C1 segment of cervical spinal cord (tissue), 14 donors: ENCODE measurements at places on chromosomes 3 and 15.

GRCh38 chr15:31349233-31350141, 22.9 kb downstream of the KLF13 start:
- no peak for DNase-seq

DNA sequence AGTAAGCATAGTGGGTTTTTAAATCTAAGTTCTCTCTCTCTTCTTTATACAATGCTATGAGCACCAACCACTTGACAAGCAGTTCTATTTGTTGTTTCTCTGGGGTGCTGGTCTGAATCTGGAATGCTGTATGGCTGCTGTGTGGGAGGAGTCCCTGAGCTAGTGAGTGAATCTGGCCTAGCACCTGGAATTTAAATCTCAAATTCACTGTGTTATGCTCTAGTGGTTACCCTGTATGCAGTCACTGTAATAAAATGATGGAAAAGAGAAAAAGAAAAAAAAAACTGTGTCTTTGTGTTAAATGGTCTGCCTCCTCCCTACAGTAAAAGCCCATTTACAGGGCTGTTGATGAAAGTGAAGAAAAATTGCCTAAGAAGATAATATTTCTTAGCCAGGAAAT, 155.0 kb downstream of the ATP8B4 start:
- no peak for DNase-seq

DNA sequence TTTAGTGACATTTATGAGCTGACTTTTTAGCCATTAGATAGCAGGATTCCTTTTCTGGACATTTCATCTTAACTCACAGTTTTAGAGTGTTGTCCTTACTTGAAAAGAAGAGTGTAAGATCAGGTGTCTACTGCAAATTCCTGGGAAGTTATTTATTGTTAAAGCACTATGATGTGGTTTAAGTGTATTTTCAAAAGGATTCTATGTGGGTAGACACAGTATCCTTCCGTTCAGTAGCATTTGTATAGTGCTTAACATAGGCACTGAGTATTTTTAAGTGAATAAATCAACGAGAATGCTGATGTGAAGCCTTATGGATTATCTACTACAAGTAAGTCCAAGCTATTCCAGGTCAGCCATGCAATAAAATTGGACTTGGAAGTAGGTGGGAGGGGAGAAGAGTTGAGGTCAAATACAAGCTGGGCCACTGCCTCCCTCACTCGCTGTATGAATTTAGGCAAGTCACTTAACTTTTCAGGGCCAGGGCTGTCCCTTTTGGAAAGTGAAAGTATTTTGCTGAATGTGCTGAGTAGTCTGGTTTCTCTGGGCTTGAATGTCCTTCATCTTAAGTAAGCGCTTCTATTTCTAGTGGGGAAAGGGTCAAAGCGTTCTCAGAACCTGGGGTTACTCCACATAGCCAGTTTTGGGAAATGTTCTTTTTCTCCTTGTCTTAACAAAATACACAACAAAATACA, 48.6 kb downstream of the GAP43 start:
- DNase-seq: no peak

- DNase-seq: no peak
These were observed 22.9 kb upstream of the UTS2B start for GRCh38 chr3:191353022-191353777.

- DNase-seq: no peak
These were observed 17.8 kb upstream of the MUC13 start for GRCh38 chr3:124952282-124952855.

DNA sequence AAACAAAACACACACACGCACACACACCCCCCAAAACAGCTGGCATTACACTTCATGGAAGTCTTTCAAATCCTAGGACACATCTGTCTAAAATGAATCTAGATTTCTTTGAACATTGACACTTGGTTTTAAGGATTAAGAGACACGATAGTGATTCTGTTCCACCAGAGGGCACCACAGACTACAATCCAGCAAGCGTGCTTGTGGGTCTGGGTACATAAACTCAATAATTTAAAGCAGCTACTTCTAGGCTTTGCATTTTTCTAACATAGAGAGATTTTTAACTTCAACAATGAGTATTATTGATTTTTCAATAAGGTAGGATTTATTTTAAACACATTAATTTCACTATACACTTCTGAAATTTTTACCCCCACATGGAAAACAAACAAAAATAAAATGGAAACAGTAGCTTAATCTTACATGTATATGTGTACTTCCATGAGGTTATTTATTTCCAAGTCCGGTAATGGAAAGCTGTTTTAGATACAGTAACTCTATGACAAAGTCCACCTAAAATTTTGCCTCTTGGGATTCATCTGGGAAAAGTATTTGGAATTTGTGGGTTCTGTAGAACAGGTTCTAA, 564.0 kb upstream of the TGFBR2 start:
- no peak for DNase-seq

- no peak for DNase-seq
These were observed 35.6 kb downstream of the LRRFIP2 start for GRCh38 chr3:37138816-37139215.

DNA sequence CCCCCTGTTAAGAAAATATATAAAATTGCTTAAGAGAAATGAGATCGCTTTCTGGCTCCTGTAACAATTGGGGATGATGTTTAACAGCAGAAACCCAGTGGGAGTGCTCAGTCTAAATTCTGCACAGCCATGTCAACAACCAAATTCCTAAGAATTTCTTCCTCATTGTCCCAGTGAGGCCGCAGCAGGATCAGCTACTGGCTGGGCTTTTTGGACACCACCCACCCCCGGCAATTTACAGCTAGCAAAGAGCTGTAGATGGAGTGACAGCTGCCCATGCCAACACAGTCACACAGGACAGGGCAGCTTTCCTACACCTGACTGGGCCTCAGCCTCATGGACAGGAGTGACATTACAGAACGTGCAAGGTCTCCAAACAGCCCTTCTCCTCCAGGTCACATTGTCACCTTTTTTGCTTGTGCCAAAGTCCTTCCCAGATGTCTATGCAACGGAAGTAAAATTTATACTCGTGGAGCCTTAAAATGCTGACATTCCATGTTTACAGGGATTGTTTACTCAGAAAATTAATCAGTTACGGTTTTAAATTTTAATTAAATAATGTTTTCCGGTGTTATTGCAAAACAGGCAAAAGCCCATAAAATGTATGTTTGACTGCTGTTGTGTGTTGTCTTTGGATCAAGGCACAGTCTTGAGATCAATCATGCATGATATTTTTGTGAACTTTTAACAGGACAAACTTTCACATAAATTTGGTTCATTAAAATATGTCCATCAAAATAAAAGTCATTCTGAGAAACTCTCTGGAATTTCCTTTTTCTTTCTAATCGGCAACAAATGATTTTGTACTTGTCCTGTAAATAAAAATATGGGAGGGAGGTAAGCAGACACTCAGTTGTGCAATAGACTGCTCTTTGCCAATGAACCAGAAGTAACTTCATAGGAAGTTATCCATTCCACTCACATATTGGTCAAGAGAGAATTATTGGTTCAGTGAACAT, 943.2 kb downstream of the MCTP2 start:
- DNase-seq: no peak

DNA sequence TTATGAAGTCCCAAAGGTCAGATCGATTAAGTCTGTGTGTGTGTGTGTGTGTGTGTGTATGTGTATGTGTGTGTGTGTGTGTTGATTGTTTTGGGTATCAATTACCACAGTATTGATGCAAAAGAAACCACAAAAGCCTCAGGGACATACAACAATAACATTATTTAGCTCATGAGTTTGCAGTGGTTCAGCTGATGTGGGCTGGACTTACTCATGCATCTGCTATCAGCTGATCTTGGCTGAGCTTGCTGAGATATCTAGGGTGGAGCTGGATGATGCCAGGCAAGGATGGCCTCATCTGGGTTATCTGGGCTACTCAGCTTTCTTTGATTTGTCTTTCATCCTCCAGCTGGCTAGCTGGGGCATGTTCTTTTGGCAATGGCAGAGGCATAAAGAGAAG, 82.4 kb upstream of the PRR23C start:
- DNase-seq: no peak

DNA sequence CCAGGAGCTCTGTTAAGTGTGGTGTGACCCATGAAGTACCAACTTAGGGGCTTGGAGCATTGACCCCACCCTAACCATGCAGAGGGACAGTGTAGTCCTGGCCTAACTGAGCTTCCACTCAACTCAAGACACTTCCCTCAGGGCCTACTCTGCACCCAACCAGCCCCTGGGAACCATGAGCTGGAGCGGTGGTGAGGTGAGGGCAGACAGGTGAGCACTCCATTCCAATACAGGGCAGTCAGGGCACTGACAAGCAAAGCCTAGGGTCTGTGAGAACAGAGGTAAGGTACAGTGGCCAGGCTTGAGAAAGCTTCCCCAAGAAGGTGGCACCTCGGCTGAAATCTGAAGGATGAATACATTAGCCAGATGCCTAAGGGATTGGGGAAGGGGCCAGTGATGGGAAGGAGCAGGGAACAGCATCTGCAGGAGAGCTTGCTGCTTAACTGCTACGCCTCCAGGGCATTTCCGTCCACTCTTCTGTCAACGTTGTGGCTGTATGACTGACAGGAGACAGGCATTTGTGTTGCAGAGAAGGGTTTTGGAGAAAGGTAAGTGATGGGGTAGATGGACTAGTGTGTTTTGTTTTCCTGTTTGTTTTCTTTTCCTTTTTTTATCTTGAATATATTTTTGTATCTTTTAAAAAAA, 243.5 kb upstream of the TRIM42 start:
- no peak for DNase-seq

DNA sequence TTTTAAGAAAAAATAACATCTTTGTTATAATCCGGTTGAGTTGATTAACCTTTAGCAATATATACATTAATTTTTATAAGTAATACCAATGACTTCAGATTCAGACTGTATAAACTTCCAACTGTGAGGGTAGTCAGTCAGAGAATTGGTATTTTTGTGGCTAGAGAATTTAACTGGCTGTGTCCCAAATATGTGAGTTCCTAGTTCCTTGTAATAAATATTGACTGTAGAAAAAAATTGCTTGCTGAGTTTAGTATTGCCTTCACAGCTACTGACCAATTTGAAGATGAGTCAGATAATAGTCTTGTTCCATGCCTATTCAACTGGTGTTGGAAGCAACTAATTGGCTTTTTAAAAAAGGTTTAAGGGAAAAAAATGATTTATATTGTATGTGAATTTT, 210.8 kb downstream of the GAP43 start:
- no peak for DNase-seq

DNA sequence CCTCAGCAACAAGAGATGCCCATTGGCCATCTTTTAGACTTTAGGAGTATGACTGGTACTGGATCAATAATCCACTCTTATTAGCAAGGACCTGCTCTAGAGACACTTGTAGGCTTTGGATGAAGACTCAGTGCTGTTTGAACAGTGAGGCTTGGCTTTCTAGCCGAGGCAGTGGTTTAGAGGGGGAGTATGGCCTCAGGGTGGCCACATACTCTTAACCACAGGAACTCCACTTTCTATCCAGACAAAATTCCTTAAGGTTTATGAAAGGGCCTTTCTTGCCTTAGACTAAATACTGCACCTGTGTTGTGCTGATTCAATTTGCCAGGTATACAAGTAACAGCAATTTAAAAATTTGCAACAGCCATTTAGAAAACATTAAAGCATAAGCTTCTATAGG, 1046.3 kb downstream of the DIPK2A start:
- no peak for DNase-seq

GRCh38 chr3:170811515-170811914, 58.5 kb downstream of the RPL22L1 start:
- DNase-seq: no peak

DNA sequence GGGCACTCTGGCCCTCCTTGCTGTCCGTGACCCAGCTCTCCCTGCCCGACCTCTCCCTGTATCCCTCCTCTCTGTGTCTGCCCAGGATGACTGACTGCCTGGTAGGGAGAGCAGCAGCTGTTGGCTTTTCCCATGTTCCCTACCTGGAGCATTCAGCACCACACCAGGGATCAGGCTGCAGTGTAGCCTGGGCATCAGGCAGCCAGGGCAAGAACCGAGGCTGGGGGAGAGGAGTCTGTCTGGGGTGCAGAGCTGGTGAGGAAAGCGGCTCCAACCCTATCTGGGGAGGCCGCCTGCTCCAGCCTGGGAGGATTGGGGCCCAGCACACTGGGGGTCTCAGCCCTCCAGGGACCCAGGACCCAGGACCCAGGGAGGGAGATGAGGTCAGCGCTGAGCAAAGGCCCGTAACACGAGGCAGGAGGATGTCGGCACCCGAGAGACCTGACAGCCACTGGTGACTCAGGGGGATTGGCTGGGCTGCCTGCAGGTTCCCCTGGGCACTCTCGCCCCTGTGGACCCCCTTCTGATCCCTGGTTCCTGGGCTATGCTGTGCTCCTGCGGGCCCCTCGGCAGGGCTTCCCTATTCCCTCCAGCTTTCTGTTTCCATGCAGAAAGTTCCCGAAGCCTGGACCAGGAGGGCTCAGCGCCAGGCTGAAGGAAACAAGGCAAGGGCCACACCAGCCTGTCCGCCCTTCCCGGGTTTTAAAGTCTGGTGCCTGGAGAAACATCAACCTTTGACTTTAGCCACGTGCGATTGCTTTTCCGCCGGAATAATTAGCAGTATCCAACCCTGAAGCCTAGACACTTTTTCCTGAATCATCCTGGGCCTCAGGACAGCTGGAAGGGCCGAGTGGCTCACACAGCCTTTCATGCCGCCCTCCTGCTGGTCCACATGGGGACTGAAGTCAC, 128.2 kb upstream of the MEF2A start:
- DNase-seq: no peak

DNA sequence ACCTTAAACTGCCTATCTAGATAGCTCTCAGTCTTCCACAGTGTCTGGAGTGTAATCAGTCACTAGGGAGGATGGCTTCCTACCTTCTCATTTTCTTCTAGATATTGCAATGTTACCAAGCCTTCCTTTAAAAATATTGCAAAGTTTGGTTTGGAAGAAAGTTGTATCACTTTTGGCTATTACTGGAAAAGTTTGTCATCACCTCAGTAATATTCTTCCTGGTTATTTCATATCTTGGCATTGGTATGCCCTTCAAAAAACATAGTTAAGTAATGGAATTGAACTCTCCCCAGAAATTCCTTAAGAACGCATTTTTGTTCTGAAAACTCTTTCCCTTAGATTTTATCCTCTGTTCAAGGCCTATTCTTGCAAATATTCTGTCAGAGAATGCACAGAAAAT, 179.3 kb upstream of the MME start:
- DNase-seq: no peak

DNA sequence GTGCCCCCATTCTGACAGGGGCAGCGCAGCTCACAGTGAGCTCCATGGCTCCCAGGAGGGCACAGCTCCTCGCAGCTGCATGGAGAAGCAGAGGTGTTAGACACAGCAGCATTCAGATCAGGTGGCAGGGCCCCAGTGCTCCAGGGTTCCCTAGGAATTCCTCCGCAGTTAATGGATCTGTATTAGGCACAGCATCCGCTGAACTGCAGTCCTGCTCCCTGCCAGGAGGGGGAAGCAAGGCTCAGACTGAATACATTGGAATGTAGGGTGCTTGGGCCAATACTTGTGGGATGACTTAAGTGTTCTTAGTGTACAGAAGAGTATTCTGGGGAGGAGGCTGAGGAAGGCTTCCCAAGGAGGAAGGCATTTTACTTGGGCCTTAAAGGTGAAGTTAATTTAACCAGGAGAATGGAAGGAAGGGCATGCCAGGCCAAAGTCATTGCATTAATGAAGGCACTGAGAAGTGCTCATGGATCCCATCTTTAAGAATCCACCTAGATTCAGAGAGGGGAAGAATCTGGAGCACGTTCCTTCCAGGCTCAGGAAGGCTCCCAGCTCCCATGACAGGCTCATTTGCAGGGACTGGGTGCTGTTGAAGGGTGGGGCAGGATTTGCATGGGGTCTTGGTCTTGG, 111.6 kb downstream of the RAB11A start:
- DNase-seq: no peak
